ENCODE measurements at places on chromosomes 5 and 9.

DNA sequence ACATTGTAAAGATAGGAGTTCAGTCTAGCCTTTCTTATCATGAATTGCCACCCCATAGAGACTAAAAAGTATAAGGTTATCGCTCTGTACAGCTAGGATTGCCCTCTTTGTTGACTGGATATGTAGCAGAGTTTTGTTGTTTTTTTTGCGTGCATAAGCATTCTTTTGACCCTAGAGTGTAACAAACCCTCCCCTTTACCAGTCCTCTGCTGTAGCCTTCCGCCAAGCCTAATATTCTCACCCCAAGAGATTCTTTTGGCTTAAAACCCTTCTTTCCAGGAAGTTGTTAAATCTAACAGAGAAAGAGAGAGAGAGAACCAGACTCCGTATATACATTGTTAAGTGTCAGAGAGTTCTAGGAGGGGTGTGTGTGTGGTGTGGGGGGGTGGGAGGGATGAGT, 113.9 kb downstream of the FGF1 start:
- no peak for DNase-seq

- DNase-seq: no peak
Measured at GRCh38 chr5:169710675-169711074, 73.6 kb downstream of the DOCK2 start.

DNA sequence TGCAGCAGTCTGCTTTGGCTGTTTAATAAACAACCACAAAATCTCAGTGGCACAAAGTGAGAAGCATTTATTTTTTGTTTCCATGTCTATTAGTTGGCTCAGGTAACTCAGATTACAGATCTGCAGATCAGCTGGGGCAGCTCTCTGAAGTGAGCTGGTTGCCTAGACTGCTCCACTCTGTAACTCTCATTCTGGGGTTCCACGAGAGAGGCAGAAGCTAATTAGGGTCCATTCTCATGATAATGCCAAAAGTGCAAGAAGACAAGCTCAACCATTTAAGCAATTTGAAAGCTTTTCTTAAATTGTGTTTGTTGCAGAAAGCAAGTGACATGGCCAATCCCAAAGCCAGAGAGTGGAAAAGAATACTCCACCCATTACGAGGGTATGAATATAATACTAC, 13.2 kb downstream of the MEIKIN start:
- no peak for DNase-seq

GRCh38 chr9:95081998-95082397, 235.5 kb downstream of the FANCC start:
- no peak for DNase-seq

DNA sequence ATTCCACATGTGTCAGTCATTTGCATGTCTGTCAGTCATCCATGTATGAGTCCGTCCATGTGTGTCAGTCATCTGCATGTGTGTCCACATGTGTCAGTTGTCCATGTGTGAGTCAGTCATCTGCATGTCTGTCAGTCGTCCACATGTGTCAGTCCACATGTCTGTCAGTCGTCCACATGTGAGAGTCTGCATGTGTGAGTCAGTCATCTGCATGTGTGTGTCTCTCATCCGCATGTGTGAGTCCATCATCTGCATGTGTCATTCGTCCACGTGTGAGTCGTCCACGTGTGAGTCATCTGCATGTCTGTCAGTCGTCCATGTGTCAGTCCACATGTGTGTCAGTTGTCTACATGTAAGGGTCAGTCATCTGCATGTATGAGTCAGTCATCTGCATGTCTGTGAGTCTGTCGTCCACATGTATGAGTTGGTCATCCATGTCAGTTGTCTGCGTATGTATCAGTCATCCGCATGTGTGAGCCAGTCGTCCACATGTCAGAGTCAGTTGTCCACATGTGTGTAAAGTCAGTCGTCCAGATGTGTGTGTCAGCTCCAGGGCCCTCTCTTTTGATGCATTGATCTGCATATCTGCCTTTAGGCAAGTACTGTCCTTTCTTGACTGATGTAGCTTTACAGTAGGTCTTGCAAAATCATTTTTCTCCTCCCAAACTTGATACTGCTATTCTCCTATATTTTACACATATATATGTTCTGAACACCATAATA, 72.5 kb upstream of the CACNA1B start:
- no peak for DNase-seq

DNA sequence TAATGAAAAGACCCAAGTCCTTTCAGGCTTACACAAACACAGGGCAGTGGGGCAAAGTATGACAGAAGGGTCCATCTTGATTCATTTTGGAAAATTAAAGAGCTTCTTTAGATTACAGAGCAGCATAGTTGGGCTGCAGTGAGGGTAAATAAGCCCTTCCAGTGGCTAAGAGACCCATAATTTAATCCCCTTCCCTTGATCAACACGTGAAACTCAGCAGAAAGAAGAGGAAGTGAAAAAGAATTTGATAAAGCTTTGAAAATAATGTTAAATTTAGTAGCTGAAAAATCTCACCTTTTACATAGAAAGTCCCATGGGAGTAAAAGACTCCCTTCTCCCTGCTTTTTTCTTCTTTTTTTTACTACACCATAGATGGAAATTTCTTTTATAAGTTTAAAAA, 87.6 kb downstream of the FREM1 start:
- no peak for DNase-seq

DNA sequence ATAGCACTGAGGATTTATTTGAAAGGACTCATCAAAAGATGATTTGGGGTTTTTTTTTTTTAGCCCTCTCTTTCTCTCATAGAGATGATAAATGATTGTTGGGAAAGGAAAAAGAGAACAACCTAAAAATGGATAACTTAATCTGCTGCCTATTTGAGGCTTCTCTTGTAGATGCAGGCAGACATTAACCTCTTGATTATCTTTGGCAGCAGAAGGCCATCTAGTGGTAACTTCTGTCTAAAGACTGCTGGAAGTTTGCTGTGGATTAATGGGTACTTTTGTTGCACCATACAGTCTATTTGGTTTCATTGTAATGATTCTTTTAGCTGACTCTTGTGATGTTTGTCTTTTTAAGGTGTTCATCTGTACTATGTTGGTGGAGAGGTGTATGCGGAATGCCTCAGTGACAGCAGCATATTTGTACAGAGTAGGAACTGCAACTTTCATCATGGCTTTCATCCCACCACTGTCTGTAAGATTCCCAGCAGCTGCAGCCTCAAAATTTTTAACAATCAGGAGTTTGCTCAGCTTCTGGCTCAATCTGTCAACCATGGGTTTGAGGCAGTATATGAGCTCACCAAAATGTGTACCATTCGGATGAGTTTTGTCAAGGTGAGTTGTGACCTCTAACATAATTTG, 18.8 kb downstream of the SMIM32 start:
- DNase-seq: no peak

- no peak for DNase-seq
Measured at GRCh38 chr5:400282-401145, 42.5 kb upstream of the EXOC3 start.

- no peak for DNase-seq
Measured at GRCh38 chr5:17691762-17692161, 57.5 kb downstream of the TAF11L14 start.

DNA sequence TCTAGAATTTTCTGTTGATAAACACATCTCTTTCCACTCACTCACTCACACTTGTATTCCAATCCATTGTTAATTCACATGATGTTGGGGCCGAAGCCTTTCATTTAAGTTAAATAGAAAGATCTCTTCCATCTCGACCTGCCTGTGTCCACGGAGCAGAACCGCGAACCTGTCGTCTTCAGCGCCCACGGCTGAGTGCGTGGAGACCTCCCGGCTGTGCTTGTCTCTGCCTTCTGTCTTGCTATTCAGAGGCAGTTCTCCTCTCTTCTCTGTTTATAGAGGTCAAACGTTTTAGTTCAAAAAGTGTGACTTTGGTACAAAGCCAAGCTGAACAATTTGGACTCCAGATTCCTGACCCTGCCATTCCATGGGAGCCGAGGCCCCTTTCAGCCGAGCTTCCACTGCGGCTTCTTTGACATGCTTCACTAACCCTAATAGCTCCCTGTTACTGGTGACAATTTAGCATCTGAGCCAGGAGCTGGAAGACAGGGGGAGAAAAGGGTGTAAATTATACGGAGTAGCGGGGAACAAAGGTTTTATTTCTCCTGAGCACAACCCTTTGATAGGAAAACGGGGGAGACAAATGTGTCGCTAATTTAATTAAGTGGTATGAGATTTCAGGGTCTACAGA, 314.4 kb upstream of the IRX4 start:
- DNase-seq: no peak

GRCh38 chr9:107794259-107794658, 304.7 kb upstream of the KLF4 start:
- no peak for DNase-seq

GRCh38 chr5:179054036-179054785, 6.0 kb upstream of the ZNF354C start:
- DNase-seq: no peak

DNA sequence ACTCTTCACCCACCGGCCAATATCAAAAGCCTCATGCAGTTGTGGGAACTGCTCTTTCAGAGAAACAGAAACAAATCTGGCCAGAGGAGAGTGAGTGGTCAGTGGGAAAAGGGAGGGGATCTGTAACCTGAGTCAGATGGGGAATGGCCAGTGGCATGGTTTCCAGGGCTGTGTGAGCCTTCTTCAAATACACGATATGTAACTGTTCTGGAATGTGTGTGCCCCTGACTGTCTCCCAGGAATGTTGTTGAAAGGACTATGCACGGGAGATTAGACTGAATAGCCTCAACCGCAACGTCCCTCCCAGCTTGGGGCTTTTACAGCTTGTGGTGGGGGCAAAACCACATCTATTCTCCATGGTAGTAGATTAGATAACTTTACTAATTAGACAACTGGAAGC, 60.8 kb downstream of the SH3TC2 start:
- no peak for DNase-seq

- no peak for DNase-seq
Measured at GRCh38 chr9:112443636-112444035, 43.0 kb upstream of the KIAA1958 start.

DNA sequence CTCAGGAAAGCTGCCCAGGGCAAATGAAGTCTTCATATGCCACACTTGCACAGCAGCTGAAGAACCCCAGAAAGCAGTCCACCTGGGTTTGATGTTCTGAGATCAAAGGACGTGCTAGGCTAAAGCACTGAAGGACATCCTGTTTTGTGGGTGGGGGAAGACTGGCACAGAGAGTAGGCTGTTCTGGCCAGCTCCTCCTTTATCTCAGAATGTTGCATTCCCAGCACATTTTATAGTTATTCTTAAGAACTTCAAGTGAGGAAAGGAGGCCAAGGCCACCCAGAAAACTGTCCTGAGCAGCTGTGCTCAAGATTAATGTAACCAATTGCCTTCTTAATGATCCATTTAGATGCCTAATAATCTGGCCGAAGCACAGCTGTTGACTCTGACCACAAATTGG, 10.9 kb downstream of the SHOC1 start:
- no peak for DNase-seq

GRCh38 chr5:140607031-140607430, 25.9 kb downstream of the CD14 start:
- DNase-seq: no peak

DNA sequence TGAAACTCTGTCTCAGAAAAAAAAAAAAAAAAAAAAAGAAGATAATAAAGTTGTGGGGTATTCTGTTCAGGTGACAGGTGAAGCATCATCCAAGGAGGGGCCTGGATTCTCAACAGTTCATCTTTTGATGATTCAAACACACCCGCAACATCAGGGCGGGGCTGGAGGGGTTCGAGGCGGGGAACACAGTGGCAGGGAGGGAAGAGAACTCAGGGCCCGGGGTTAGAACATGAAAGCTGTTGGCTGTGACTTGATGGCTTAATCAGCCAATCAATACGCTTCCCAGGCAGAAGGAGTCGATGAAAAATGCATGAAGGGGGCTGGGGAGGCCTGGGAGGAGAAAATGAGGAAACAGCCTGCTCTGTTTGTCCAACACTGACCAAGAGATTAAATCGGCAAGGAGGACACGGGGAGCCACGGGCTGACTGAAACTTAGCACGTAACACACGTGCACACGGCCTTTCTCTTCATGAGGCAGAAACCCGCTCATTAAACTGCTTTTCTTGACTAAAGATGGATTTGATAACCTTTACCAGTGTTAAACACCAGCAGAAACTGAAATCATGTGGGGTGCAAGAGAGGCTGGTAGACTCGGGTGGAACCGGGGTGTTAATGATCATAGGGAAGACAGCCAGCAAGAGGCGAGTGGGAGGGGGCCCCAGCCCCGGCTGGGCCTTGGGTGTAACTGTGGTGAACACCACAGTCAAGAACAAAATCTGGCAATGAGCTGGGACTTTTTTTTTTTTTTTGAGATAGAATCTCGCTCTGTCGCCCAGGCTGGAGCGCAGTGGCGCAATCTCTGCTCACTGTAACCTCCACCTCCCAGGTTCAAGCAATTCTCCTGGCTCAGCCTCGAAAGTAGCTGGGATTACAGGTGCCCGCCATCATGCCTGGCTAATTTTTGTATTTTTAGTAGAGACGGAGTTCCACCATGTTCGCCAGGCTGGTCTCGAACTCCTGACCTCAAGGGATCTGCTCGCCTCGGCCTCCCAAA, 105.7 kb upstream of the RAPGEF1 start:
- DNase-seq: no peak

GRCh38 chr5:177183766-177184360, 50.3 kb downstream of the NSD1 start:
- DNase-seq: no peak

DNA sequence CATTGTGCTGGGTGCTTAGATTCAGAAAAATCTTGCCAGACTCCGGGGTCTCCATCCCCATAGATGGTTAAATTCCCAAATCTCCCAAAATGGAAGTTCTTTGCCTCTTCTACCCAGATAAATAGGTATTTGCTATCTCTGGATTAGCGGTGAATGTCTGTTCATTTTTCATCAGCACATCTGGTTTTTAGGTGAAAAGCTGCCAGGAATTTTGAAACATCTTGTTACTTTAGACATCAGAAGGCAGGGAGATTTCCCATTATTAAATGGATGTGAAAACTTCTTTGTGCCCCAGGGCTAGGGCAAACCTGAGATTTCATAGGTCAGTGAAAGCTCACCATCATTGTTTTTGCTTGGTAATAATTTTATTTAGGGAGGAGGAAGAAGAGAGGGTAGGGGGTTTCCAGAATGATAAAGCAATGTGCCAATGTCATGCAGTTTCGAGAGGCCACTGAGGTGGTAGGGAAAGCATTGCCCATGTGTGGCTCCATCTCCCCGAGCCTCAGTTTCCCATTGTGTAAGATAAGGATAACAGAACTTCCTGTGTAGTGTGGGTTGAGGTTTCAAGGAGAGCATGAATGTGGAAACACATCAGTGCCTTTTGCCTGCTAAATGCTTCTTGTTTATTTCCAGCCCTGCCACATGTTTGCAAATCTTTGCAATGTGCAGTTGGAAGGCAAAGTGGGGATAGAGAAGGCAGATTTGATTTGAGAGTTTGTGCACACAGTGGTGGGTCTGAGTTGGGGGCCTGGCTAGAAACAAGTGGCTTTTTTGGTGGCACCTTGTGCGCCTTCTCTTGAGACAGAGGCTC, 147.2 kb upstream of the KLF4 start:
- DNase-seq: no peak

DNA sequence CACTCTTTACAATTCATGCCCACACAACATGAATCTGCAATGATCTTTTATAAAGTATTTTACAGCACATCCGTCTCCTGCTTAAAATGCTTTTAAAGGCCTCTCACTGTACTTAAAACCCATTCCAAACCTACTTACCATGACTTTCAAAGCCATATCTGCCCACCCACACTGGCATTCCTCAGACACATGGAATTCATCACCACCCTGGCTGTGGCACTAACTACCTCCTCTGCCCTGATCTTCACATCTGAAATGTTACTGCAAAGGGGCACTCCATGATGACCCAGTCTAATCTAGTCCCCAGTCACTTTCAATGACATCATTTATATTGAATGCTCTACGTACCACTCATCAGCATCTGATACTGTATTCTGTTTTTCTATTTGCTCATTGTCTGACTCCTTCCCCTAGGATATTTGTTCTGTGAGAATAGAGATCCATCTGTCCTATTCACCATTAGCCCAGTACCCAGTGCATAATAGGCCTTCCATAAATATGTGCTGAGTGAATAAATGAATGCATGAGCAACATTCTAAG, 193.2 kb upstream of the KIF2A start:
- DNase-seq: no peak

All from 8988T (cell line).